ENCODE measurements at places on chromosomes 5 and 9.

DNA sequence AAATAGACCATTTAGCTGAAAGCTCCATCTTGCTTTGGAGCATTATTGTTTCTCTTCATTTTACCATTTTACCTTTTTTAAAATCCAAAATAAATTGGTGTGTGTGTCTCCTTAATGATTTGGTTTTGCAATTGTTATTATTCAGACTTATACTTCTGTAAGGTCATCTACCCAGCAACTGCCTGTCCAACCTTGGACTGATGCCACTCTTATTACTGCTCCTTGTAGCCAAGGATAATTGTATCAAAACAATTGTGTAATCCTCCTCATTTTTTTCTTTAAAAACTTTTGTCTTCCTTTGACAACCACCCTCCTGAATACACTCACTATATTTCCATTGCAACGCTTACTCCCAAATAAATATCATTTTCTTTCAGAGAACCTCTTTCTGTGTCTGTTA, 30.3 kb upstream of the HMGCR start:
- no peak for DNase-seq

GRCh38 chr5:170681013-170681433, 102.5 kb upstream of the GABRP start:
- peak; percentile 71 for DNase-seq

DNA sequence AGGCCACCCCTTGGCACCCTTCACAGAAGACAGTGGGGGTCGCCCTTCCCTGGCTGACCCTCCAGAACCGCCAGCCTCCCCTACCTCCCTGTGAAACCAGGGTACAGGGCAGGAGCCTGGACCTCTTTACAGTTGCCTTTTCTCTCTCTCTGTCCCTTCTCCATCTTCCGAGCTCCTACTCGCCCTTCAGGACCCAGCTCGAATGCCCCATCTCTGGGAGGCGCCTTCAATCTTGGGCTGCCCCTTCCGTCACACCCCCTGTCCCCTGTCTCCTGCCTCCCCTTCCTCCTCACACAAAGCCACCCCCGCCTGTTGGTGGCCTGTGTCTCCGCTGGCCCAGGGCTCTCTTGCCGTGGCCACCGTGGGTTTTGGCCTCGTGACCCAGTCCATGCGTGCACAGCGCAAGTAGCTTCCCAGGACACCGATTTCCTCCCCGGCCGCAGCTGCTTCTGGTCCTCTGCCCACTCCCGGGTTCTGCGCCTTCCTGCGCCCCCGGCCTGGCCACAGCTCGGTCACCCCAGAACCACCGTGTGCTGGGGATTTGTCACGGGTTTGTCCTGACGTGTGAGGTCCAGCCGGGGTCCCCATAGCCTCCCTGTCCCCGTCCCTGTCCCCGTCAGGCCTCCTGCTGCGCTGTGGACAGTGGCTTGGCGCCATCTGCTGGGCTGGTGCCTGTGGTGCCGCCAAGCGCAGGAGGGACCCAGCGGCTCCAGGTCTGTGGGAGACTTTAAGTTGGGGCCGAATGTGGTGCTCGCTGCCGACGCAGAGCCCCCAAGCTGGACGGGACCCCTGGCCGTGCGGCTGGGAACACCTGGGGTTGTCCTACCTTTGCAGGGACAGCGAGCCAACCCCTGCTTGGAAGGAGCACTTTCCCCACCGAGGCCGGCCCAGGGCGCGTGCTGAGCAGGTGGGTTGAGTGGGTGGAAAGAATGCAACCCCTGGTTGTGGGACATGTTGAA, 4.0 kb upstream of the TMEM250 start:
- DNase-seq: peak; percentile 81

- DNase-seq: no peak
Observed at GRCh38 chr5:95113489-95113888, 171.4 kb downstream of the MCTP1 start.

DNA sequence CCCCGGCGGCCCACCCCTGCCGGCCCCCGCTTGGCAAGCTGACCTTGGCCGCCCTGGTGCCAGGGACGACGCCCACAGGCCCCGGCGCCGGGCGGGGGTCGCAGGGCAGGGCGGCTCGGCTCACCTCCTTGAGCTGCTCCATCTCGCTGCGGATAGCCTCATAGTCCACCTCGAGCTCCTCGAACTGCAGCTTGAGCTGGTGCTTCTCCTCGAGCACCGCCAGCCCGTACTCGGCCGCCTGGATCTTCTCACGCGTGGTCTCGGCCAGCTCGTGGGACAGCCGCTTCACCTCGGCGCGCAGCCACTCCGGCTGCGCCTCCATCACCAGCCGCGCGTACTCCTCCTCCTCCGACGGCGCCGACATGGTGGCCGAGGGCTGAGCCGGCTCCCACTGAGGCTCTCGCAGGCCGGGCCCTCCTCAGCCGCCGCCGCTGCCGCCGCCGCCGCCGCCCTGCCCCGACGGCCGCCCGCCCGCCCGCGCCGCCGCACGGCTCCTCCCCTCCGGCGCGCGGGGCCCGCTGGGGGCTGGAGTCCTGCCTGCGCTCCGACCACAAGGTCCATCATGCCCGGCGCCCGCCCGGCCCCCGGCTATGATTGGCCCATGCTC, at the start of gene BICD2:
Gene BICD2 (minus strand): TSS at position 453 of the 607 bp plus-strand sequence. CDS start 89 bp downstream, at position 364.
- no peak for DNase-seq

- DNase-seq: no peak
Observed at GRCh38 chr5:52989781-52990527, 802 bp downstream of the ITGA2 start.

- no peak for DNase-seq
Observed at GRCh38 chr5:179272326-179273072, 72.8 kb downstream of the ADAMTS2 start.

DNA sequence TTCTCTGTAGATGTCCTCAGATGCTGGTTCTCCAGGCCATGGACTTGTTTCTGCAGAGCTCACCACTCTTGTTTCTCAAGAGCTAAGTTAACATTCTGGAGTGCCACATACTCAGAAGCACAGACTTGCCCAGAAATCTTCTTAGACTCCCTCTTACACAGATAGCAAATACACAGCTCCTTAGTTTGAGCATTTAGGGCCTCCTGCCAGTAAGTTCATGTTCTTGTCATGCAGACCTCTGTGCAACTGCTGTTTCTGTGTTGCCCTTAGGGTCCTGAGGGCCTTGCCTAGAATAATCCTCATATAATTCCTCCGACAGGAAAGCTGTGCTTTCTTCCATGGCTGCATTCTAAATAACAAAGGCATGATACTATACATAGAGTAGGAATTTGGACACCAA, 1.3 kb upstream of the PTPDC1 start:
- DNase-seq: no peak

GRCh38 chr5:14501353-14502293, 80.0 kb upstream of the OTULINL start:
- no peak for DNase-seq

DNA sequence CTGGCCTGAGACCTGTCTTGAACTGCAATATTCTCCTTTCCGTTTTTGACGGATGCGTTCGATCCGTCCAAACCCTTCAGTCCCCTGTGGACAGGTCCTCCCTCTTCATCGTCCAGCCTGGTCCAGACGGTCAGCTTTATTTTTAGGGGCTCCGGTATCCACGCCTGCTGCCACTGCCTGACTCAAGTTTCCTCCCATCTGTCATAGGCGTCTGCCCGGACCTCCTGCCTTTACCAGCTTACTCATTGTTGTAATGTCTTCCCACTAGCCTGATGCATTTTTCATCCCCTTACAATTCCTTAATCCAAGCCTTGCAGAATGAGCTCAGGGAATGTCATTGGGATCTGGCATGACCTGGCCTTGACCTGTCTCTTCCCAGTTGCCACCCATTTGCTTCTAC, 145.8 kb downstream of the TENT4A start:
- no peak for DNase-seq

GRCh38 chr5:171989946-171990712, 16.3 kb downstream of the FBXW11 start:
- DNase-seq: no peak

DNA sequence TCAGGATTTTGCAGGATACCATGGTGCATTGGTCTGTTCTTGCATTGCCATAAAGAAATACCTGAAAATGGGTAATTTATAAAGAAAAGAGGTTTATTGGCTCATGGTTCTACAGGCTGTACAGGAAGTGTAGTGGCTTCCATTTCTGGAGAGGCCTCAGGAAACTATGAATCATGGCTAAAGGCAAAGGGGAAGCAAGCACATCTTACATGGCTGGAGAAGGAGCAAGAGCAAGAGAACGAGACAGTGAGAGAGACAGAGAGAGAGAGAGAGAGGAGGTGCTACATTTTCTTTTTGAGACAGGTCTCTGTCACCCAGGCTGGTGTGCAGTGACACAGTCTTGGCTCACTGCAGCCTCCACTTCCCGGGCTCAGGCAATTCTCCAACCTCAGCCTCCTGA, 43.9 kb downstream of the P4HA2 start:
- DNase-seq: no peak

GRCh38 chr5:145872486-145872885, 328 bp downstream of the GRXCR2 start:
- DNase-seq: no peak

- DNase-seq: no peak
Observed at GRCh38 chr5:97476852-97477534, 293.9 kb upstream of the RIOK2 start.

DNA sequence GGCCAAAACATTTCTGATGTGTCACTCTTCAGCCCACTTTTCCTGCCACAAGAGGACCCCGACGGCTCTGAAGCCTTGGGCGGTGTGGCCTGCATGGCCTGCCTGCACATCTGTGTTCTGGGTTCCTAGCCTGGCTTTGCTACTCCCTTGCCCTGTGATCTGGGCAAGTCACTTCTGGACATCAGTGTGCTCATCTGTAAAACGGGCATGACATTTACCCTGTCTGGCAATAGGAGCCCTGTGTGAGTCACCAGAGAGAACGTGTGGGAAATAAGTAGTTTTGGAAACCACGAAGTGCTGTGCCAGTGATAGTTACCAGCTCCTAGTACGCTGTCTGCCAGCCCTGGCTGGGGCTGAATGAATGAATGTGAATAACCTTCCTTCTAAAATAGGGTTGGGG, 90.8 kb downstream of the MACROH2A1 start:
- peak; percentile 26 for DNase-seq

- no peak for DNase-seq
Observed at GRCh38 chr9:107690021-107690420, 200.5 kb upstream of the KLF4 start.

GRCh38 chr9:114428466-114428865, 40.7 kb upstream of the AKNA start:
- no peak for DNase-seq

- DNase-seq: no peak
Observed at GRCh38 chr5:4018007-4018406, 422.4 kb downstream of the IRX1 start.

- no peak for DNase-seq
Observed at GRCh38 chr5:111201705-111202104, 22.5 kb upstream of the CAMK4 start.

GRCh38 chr5:154191467-154192261, 1.1 kb downstream of the GALNT10 start:
- DNase-seq: no peak

- DNase-seq: no peak
Observed at GRCh38 chr5:78696637-78697036, 48.1 kb upstream of the LHFPL2 start.

DNA sequence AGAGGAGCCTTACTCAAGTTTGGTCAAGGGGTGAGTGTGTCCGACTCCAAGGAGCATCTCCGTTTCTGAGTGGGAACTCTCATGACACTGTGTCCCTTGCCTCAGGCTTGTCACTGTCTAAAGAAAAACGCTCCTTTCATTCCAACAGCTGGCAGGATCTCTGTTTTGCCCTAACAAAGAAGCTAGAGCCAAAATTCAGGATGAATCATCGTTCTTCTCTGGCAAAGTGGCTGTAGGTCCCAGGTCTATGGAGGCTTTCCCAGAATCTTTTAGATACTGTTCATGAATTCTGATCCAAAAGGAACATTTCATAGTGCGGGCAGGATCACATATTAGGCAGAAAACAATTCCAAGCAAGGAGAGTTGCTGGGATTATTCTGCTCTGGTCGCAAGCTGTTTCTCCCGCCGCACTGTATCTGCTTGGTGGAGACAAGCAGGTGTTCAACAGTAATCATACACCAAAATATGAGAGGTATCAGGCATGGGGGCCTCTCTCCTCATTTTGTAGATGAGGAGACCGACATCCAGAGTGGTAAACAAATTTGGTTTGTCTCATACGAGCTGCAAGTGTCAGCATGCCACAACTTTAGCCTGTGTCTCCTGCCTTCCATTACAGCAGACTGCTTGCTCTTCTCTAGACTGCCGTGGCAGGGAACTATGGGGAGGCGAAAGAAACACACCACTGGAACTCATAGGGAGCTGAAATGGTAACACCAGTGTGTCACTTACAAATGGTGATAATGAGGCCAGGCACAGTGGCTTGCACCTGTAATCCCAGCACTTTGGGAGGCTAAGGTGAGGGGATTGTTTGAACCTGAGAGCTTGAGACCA, 72.6 kb downstream of the ENTREP1 start:
- DNase-seq: no peak

- no peak for DNase-seq
Observed at GRCh38 chr9:87167582-87167981, 220.3 kb upstream of the GAS1 start.

- no peak for DNase-seq
Observed at GRCh38 chr5:4643190-4643589, 496.9 kb upstream of the ADAMTS16 start.

DNA sequence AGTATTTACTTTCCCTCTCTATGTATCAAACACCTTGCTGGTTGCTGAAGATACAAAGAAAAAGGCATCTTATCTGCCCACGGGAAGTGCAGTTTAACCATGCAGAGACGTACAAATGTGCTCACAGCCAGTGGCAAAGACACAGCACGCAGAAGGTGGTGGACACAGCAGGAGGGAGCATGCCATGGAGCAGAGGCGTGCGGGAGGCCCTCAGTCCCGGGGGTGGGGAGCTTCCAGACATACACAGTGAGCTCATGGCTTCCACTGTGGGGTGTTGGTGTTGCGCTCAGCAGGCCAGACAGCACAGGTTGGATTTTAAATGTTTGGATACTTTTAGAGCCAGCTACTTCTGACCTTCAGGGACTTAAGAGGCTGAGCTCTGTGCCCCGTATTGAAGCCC, 8.8 kb upstream of the BARX1 start:
- no peak for DNase-seq

- DNase-seq: no peak
Observed at GRCh38 chr5:142484821-142485387, 160.1 kb upstream of the SPRY4 start.

DNA sequence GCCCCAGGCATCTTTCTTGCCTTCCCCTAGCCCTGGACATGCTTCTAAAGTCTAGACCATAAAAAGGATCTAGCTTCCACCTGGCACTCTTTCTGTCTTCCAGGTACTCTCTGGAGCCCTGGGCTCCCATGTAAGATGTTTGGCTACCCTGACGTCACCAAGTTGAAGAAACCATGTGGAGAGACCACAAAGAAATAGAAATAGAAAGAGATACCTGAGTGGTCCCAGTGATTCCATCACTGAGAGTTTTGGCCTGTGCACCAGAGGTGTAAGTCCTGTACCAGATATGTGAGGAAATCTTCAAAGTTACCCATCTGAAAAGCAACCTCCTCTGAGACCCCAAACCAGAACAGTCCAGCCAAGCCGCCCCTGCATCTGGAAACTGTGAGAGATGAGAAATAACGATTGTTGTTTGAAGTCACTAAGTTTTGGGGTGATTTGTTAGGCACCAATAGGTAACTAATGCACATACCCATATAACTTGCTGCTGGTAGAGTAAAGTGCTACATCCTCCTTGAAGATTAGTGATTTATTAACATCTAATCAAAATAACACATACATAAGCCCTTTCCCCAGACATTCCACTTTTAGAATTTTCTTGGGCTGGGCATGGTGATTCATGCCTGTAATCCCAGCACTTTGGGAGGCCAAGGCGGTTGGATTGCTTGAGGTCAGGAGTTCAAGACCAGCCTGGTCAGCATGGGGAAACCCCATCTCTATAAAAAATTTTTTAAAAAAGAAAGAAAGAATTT, 85.7 kb upstream of the LHFPL2 start:
- DNase-seq: no peak
